ENCODE measurements at places on chromosomes 5 and 9. TPM values are rescaled to one million over a fixed set of nuclear protein-coding genes. Genes with fewer than 3 reads are reported as not detected.

Gene F12
- 0.62 TPM for total RNA-seq

Gene RIC1
- total RNA-seq: 24.3 TPM

Gene RARS1
- total RNA-seq: 57.0 TPM

Gene FOXD4
- not detected for total RNA-seq

Gene SH3RF2
- total RNA-seq: 0.60 TPM

Gene RANBP17
- not detected for total RNA-seq

Gene FRRS1L
- total RNA-seq: not detected

Gene FAM169A
- total RNA-seq: 9.2 TPM

Gene SPAAR
- total RNA-seq: not detected

Gene ASTN2
- 4.8 TPM for total RNA-seq

- H3K27me3 ChIP-seq: no peaks in the 10 kb centered on the region
- H3K4me1 ChIP-seq: peaks cover 2% of the 10 kb centered on the region
- H3K36me3 ChIP-seq: peaks cover 2% of the 10 kb centered on the region
- H3K27ac ChIP-seq: no peak overlapping the region
- H3K4me3 ChIP-seq: no peak overlapping the region
- DNase-seq: no peak
Observed at GRCh38 chr9:110114086-110114858, 93.7 kb downstream of the C9orf152 start.

DNA sequence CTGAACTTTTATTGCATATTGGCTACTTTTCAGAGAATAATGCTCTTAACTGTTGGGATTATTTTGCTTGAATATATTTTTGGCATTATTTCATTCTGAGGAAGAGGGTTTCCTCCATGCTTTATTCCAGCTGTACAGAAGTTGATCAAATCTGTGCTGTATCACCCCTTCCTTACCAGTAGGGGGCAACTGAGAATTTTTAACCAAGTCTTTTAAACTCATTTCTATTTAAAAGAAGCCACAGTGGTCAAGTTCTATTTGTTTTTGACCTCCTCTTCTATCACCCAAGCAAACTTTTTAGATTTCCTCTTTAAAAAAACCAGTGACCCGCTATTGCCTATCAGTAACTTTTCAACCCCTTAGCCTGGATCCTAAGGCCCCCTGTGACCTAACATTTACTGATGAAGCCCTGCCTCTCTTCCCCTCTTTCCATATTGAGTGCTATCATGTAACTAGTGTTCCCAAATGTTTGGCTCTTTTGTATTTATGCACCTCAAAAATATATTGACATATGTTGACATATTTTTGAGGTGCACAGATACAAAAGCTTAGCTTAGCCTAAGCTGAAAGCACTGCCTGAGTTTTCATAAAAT is 80.6 kb downstream of the FBXO4 start:
- H3K36me3 ChIP-seq: peaks cover 2% of the 10 kb centered on the region
- H3K4me3 ChIP-seq: no peak overlapping the region
- no peaks in the 10 kb centered on the region for H3K4me1 ChIP-seq
- no peak overlapping the region for H3K27ac ChIP-seq

GRCh38 chr5:60010328-60010727 is 116.8 kb upstream of the PDE4D start:
- no peaks in the 10 kb centered on the region for H3K4me1 ChIP-seq
- H3K4me3 ChIP-seq: no peak overlapping the region

GRCh38 chr9:136685790-136686533 is 1.3 kb downstream of the AGPAT2 start:
- H3K27me3 ChIP-seq: no peaks in the 10 kb centered on the region
- H3K4me3 ChIP-seq: peak overlapping the region; percentile 77
- DNase-seq: no peak

DNA sequence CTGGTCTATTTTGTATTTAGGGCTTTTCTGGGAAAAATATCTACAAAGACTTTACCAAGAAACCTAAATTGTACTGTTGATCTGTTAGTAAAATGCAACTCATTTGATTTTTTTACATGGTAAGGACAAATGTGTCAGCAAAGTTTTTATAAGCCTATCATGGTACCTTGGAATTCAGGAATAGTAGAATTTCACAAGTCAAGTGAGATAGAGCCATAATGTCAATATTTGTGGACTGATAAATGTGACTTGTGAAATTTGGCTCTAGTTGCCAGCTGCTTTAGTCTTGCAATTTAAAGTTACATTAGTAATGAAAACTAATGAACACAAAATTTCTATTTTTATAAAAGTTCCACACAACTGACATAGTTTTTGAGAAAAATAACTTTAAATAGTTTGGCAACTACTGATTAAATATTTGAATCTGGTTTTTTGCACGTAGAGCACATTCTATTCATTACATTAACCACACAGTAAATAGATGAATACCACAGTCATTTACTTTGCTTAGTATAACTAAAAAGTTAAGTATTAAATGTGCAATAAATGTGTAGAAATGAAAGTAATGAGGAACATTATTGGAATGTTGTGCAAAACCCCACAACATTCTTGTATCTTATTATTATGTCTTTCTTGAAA is 41.2 kb upstream of the RIOK2 start:
- no peak overlapping the region for H3K27ac ChIP-seq
- no peaks in the 10 kb centered on the region for H3K36me3 ChIP-seq
- H3K27me3 ChIP-seq: no peaks in the 10 kb centered on the region
- no peak for DNase-seq

GRCh38 chr9:13266167-13266566 is 13.3 kb downstream of the MPDZ start:
- no peaks in the 10 kb centered on the region for H3K4me1 ChIP-seq
- H3K27me3 ChIP-seq: no peaks in the 10 kb centered on the region
- H3K4me3 ChIP-seq: no peak overlapping the region
- no peak overlapping the region for H3K27ac ChIP-seq

DNA sequence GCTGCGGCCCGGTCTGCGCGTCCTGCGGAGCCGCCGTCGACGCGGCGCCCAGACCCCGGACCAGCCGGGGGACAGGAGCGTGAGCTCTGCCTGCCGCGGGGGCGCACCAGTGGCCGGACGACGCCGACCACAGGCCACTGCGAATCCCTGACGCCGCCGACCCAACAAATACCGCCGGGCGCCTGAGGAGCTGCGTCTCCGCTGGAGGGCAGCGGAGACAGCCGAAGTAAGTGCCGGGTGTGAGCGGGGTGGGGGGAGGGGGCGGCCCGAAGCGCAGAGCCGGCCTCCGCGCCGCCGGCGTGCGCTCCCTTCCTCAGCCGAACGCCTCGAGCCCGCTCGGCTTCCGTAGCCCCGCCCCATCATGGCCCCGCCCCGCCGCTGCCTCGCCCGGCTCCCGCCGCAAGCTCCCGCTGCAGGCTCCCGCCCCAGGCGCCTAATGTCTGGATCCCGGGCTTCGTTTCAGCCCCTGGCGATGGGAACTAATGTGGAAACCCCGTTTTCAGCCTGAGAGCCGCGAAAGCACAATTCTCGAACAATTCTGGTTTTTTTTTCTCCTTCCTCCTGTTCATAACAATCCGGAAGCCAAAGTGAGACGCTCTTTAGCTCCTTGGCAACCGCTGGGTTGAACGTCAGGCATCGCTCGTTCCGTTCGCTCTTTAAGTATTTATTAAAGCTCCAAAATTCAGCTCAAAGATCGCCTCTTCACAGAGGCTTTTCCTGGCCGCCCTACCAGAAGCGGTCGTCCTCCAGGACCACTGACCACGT is at the start of gene RFK:
Gene RFK, minus strand, starts transcription at position 232 of the 765 bp plus-strand sequence. CDS start 255 bp downstream, outside the sequence.
- peaks cover 13% of the 10 kb centered on the region for H3K4me1 ChIP-seq
- DNase-seq: peak; percentile 92
- peak within 1 kb of the TSS; percentile 100 for H3K4me3 ChIP-seq
- H3K27me3 ChIP-seq: no peaks in the 10 kb centered on the region

DNA sequence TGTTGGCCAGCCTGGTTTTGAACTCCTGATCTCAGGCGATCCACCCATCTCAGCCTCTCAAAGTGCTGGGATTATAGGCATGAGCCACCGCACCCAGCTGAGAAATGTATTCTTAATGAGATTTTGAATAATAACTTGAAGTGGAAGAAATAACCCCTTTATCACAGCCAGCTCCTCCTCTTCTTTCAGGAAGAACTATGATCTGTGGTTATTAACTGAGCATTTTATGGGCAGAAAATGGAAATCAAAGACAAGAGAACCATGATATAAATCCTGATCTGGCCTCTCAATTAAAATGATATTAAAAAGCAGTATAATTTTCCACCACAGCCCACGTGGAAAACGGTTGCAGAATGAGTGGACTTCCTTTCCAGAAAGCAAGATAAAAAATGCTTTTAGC is 206.6 kb downstream of the PRELID2 start:
- H3K4me3 ChIP-seq: no peak overlapping the region
- no peaks in the 10 kb centered on the region for H3K27me3 ChIP-seq
- H3K27ac ChIP-seq: no peak overlapping the region
- no peaks in the 10 kb centered on the region for H3K4me1 ChIP-seq
- no peak for DNase-seq

DNA sequence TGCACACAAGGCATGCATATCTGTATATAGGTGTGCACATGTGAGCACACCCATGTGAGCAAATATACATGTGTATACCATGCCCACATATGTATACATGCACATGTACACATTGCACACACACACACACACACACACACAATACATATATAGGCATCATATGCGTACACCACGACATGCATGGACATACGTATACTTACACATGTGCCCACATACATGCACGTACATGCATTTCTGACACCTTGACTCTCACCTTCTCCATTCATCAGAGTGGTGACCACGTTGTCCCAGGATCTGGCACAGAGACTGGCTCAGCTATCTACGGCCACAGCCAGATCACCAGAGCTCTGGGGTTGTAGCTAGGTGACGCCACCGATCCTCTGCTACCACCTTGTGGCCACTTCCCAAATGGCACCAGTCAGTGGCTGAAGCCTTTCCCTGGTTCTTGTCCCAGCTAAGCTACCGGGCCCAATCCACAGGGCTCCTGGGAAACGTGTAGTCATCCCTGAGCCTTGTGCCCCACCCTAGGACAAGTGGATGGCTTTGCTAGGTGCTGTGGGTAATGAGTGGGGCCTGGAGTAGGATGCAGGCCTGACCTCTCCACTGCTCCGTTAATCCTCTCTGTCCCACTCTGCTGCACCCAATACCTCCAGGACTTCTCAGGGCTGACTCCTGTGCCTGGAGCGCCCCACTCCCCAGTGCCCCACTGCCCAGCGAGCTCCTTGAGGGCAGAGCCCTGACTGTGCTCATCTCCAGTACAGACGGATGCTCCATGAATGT is 194.4 kb downstream of the RGS3 start:
- H3K36me3 ChIP-seq: peaks cover 2% of the 10 kb centered on the region
- H3K4me1 ChIP-seq: peaks cover 6% of the 10 kb centered on the region
- H3K4me3 ChIP-seq: no peak overlapping the region
- peak; percentile 55 for DNase-seq

- no peak overlapping the region for H3K27ac ChIP-seq
- no peaks in the 10 kb centered on the region for H3K4me1 ChIP-seq
- no peak overlapping the region for H3K4me3 ChIP-seq
- no peak for DNase-seq
Observed at GRCh38 chr9:9820436-9820835, 792.4 kb downstream of the PTPRD start.

- DNase-seq: no peak
- peak overlapping the region; percentile 47 for H3K4me3 ChIP-seq
- no peaks in the 10 kb centered on the region for H3K4me1 ChIP-seq
- no peaks in the 10 kb centered on the region for H3K36me3 ChIP-seq
Observed at GRCh38 chr5:684751-685216, 8.4 kb downstream of the TPPP start.

GRCh38 chr9:91126761-91127445 is 234.8 kb downstream of the AUH start:
- H3K4me3 ChIP-seq: no peak overlapping the region
- peaks cover 4% of the 10 kb centered on the region for H3K4me1 ChIP-seq
- H3K27ac ChIP-seq: no peak overlapping the region
- no peaks in the 10 kb centered on the region for H3K27me3 ChIP-seq
- H3K36me3 ChIP-seq: peaks cover 2% of the 10 kb centered on the region

GRCh38 chr5:142829801-142830220 is 59.6 kb downstream of the ARHGAP26 start:
- H3K27me3 ChIP-seq: no peaks in the 10 kb centered on the region
- H3K4me1 ChIP-seq: peaks cover 20% of the 10 kb centered on the region
- H3K4me3 ChIP-seq: no peak overlapping the region
- H3K27ac ChIP-seq: no peak overlapping the region
- DNase-seq: no peak
- peaks cover 3% of the 10 kb centered on the region for H3K36me3 ChIP-seq

DNA sequence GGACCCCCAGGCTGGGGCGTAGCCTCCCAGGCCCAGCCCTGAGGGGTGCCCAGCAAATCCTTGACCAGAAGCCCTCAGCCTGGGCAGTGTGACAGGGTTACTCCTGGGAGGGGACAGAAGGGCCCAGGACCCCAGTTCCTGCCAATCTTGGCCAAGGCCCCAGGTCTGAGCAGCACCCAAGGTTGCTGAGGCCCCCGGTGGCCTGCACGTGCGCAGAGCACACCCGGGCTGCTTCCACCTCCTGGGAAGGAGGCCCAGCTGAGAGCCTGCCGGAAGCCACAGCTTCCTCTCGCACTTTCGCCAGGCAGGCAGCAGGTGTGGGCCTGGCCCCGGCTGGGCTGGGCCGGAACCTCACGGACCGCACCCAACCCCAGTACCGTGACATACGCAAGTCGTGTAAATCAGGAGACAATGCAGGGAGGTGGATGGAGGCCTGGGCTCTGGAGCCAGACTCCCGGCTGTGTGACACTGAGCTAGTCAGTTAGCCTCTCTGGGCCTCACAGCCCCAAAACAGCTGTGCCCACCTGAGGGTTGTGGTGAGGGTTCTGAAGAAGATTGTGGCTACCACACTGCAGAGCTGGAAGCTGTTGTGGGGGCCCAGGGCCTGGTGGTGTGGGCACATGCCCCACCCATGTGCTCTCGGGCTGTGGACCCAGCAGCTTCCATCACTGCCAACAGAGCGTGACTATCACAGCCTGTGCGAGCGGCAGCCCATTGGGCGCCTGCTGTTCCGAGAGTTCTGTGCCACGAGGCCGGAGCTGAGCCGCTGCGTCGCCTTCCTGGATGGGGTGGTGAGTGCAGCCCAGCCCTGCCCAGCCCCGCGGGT is 5.1 kb downstream of the GRK6 start:
- H3K27me3 ChIP-seq: no peaks in the 10 kb centered on the region
- peaks cover 55% of the 10 kb centered on the region for H3K4me1 ChIP-seq
- H3K4me3 ChIP-seq: peak overlapping the region; percentile 93
- H3K27ac ChIP-seq: peak overlapping the region; percentile 98
- DNase-seq: peak; percentile 46

GRCh38 chr5:6745706-6746222 is 32.5 kb downstream of the TENT4A start:
- H3K4me1 ChIP-seq: peaks cover 16% of the 10 kb centered on the region
- no peaks in the 10 kb centered on the region for H3K27me3 ChIP-seq
- H3K36me3 ChIP-seq: peaks cover 8% of the 10 kb centered on the region
- no peak overlapping the region for H3K4me3 ChIP-seq

DNA sequence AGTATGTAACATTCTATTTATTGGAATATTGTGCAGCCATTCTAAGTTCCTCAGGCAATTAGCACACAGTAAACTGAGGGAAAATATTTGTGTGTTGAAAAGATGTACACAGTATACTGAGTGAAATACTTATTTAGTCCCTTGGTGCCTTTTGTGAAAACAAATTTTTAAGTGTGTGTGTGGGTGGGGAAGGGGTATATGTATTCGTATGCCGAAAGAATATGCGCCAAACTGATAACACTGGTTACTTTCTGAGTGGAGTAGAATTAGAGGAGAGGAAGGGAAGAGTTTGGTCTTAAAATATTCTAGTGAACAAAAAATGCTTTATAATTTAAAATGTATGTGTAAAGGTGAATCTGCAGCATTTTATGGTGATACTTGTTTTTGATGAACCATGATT is 3.1 kb downstream of the DCP2 start:
- peak overlapping the region; percentile 81 for H3K4me3 ChIP-seq
- no peak for DNase-seq
- H3K27ac ChIP-seq: peak overlapping the region; percentile 98
- H3K4me1 ChIP-seq: peaks cover 56% of the 10 kb centered on the region
- peaks cover 7% of the 10 kb centered on the region for H3K36me3 ChIP-seq
- no peaks in the 10 kb centered on the region for H3K27me3 ChIP-seq
